Cardiac muscle cell (in vitro differentiated cells and primary cell): ENCODE measurements at places on chromosomes 1 and 21. TPM values are rescaled to one million over a fixed set of nuclear protein-coding genes. Genes with fewer than 3 reads are reported as not detected.

C1orf185 gene
- polyA plus RNA-seq, result not detected in 2 replicates

ANGPTL7 gene
- not detected in 2 replicates for polyA plus RNA-seq

RNU1-2 gene
- 3.8 TPM in 1 of 2 replicates, not detected in the other for polyA plus RNA-seq

ZNF593OS gene
- polyA plus RNA-seq, result 2.9 and 3.4 TPM in 2 replicates

LCE1A gene
- polyA plus RNA-seq, result not detected in 2 replicates

NTNG1 gene
- polyA plus RNA-seq, result not detected in 2 replicates

FRRS1 gene
- polyA plus RNA-seq, result 1.2 and 3.7 TPM in 2 replicates

PPIAL4G gene
- polyA plus RNA-seq, result not detected in 2 replicates

ADORA3 gene
- polyA plus RNA-seq, result not detected in 2 replicates

TTC24 gene
- polyA plus RNA-seq, result 1.1 TPM in 1 of 2 replicates, not detected in the other

MRPL9 gene
- 107 and 108 TPM in 2 replicates for polyA plus RNA-seq
